ENCODE measurements at places on chromosomes 13 and 19.

DNA sequence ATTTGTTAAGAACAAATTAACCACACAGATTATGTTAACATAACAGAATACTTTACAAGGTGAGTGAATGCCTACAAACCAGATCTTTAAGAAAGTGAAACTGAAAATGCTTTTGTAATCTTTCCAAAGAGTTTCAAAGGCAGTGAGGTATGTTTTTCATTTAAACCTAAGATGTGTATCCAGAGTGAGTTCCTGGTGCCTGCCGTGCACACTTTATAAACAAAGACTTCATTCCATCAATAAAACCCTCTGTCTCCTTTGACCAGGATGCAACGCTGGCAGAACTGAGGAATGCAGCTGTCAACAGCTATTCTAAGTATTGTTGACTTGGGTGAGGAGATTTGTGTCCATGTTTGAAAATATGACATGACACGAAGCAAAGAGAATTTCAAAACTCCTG is 344.6 kb downstream of the DNAJC15 start:
- no peak for DNase-seq

- DNase-seq, result no peak
Measured at GRCh38 chr13:111864566-111864965, 202.4 kb upstream of the SOX1 start.

- DNase-seq, result no peak
Measured at GRCh38 chr13:45108716-45109101, 11.6 kb upstream of the GTF2F2 start.

GRCh38 chr19:2503521-2504109 is 27.7 kb downstream of the GADD45B start:
- DNase-seq, result peak; percentile 56

GRCh38 chr13:76129305-76130000 is 493.3 kb downstream of the LMO7 start:
- DNase-seq, result no peak

DNA sequence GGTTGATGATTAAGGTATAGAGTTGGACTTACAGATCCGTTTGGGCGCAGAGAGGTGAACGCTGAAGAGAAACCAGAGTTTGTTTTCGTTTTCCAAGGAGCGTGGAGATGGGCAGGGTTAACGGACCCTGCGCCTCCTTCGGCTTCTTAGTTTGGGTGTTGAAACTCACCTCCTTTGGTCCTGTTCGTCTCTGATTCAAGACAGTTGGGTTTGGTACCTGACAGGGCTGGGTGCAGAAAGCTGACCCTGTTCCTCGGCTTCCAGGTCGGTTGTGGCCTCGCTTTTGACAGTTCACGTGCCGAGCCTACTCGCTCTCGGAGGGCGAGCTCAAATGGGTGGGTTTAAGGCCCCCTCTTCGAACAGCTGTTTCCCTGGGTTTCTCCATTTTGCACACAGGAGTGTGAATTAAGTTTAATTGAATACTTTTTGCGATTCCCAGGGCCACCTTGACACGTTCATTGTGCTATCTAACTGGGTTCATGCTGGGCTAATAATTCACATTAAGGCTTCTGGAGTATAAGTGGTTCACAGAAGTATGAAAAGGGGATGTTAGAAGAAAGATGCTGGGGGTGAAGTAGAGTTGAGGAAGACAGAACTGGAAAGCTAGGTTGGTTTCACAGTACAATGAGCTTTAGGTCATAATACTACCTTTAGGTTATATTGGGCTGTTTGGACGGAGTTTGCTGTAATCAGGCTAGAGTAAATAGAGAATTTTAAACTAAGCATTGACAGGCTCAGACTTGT is 638 bp downstream of the USPL1 start:
- peak; percentile 40 for DNase-seq

GRCh38 chr19:52102782-52103181 is 7.2 kb upstream of the ZNF841 start:
- DNase-seq, result no peak

DNA sequence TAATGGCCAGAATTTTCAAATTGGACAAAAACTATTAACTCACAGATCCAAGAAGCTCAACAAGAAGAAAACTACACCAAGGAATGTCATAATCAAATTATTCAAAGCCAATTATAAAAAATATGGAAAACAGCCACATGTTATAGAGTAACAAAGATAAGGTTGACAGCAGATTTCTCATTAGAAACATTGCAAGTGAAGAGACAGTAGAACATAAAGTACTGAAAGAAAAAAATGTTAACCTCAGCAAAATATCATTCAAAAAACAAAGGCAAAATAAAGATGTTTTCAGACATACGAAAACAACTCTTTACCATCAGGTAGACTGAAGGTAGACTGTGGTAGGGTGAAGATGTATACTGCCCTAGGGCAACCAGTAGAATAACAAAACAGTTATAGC is 83.4 kb downstream of the KCNRG start:
- no peak for DNase-seq

DNA sequence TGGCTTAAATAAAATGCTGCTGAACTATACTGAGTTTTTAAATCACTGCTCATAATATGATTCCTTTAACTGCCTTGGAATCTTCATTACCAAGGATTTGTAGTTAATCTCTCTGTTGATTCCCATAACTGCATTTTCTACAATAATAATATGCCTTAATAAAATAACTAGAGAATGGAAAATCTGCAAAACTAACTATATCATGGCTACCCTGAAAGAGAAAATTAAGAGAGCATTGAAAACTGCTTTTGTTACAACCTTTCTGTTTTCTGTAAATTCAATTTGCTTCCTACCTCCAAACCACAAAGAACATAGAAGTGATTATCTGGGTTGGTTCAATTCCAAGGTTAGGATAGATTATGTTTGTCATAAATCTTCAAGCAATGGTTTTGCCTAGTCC is 202.8 kb upstream of the ATXN8OS start:
- DNase-seq, result no peak

DNA sequence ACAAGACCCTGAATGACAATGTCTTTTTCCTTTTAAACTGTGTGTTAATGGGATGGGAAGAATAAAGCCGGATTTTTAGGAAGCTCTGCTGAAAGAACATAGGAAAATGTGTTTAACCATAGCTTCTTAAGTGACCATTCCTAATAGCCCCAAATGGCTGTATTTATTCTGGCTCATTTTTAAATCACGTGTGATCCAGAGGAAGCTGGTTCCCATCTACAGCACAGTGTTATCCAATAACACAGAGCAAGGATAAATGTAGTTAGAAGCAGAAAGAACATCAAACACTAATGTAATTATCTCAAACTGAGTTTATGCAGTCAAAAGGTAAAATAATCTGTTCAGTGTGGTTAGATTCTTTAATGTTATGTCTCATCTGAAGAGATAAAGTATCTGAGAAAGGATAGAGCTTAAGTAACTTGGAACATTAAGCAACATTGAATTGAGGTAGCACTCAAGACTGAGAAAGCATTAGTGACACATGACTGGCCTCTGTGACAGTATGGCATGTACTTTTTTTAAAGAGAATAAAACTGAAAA is 853.3 kb downstream of the GPC5 start:
- DNase-seq, result no peak

DNA sequence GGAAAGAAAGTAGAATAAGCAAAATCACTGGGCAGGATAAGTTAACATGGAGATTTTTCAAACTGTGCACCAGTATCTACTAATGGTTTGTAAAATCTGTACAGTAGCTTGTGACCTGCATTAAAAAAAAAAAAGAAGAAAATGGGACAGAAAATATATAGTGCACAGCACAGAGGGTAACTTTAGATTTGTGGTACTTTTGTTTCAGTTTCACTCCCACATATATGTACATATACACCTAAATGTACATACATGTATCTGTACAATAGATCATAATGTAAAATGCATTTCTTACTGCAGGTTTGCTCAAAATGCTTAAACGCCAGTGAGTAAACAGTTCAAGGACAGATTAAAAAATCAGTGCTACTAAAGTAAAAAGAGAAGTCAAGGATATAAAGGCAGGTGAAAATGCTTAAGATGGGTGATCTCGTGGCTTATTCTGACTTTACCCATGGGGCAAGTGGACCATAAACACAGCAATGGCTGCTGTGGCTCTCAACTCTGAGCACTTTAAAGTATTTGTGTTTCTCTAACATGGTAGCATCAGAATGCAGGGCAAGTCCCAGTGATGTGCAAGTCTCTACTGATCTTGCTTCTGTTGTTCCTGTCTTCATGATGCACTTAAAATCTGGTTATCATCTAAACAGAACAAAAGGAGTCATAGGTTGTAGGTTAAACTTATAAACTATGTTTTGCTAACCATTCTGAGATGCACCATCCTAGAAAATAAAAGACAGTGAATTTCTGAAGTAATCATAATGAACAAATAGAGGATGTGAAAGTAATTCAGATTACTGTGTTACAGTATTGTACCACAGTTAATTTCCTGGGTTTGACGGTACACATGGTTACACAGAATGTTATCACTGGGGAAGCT is 112.3 kb downstream of the MIPEP start:
- DNase-seq, result no peak

GRCh38 chr19:42423462-42424344 is 3.5 kb downstream of the LIPE start:
- peak; percentile 95 for DNase-seq

GRCh38 chr13:93635616-93636032 is 409.0 kb downstream of the GPC6 start:
- no peak for DNase-seq

DNA sequence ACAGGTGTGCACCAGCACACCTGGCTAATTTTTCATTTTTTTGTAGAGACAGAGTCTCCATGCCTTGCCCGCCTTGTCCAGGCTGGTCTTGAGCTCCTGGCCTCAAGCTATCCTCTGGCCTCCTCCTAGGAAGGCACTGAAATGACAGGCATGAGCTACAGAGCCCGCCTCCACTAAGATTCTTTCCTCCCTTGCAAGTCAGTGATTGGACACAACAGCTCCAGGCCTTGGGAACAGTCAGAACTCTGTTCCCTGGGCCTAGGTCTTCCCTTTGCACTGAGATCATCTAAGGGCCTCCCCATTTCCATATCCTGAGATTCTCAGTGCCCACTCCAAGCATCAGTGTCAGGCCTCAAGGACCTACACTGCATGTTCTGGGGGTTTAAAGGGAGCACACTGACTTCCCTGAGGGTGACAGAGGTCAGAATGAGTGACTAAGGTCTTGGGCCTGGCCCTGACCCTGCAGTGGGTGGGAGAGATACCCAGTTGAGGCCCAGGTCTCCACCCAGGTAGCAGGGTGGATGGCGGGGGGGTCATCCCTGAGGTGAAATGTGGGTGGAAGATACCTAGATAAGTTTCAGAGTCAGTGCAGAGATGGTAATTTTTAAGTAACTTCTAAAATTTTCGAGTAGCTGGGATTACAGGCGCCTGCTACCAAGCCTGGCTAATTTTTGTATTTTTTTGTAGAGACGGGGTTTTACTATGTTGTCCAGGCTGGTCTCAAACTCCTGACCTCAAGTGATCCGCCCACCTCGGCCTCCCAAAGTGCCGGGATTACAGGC is 17.3 kb upstream of the ERCC1 start:
- DNase-seq, result no peak

GRCh38 chr13:95258619-95259194 is 42.5 kb downstream of the ABCC4 start:
- no peak for DNase-seq

DNA sequence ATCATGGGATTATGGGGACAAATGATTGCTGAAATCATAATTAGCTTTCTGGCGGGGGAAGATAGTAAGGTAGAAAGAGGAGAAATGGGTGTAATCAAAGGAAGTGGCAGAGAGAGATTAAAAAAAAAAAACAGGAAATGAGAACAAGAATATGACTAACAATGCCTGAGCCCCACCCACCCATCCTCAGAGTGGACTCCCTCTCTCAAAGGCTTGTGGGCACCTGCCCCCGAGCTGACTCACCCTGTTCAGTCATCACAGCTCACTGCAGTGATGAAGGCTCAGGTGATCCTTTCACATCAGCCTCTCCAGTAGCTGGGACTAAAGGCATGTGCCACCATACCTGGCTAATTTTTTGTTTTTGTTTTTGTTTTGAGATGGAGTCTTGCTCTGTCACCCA is 26.4 kb upstream of the TPT1 start:
- DNase-seq, result peak; percentile 95

DNA sequence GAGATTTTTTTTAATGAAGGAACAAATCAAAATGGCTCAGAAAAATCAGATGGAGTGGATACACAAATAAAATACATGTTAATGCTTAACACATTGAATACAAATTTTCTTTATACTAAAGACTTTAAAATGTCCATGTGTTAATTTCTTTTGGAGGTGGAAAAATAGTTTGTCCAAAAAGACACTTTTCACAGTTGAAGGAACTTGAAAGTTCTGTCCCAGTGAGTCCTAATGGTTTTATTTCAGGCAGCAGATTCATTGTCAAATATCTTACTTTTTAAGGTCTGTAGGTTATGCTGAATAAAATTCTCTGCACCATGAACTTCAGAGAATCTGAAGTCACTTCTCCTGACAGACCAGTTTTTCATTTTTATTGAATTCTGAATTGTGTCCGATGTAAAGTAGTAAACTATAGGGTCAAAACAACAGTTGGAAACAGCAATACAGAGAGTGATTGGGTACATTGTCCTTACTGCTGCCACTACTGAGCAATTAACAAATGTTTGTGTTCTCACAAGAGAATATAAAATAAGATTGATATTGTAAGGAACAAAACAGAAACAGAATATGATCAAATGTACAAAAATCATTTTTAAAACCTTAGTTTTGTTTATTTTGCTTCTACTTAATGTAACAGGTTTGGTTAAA is 1.6 kb downstream of the LPAR6 start:
- DNase-seq, result no peak

GRCh38 chr13:36362251-36362650 is 16.1 kb upstream of the SPART start:
- no peak for DNase-seq

- DNase-seq, result no peak
Measured at GRCh38 chr13:100619940-100620339, 31.4 kb upstream of the GGACT start.

DNA sequence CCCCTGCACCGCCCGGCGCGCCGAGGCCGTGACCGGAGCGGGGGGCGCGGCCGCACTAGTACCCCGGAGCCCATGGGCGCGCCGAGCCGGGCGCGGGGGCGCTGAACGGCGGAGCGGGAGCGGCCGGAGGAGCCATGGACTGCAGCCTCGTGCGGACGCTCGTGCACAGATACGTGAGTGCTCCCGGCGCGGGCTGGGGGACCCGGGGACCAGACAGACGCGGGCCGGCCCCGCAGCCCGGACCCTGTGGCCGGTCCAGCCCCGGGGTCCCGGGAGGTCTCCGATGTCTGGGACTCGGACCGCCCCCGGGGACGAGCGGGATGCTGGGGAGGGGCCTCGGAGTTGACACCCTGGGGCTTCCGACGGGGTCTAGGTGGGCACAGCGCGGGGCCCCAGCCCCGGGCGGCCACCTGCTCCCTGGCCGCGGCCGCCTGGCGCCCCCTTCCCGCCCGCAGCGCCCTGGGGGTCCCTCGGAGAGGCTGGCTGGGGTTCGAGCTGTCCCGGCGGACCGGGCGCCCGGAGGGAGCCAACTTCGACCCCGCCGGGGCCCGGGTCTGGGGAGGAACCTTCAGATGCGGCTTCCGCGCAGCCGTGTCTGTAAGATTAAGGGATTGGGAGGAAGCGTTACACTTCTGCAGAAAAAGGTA is 568 bp downstream of the ATP11A start:
- peak; percentile 35 for DNase-seq

- no peak for DNase-seq
Measured at GRCh38 chr19:38806371-38806770, 6.4 kb downstream of the LGALS4 start.

GRCh38 chr13:93307651-93308050 is 81.0 kb downstream of the GPC6 start:
- no peak for DNase-seq
